ENCODE measurements at places on chromosomes 11 and 22.
A peak's percentile ranks its signal among the peaks of the same experiment; 100 is the strongest.

DNA sequence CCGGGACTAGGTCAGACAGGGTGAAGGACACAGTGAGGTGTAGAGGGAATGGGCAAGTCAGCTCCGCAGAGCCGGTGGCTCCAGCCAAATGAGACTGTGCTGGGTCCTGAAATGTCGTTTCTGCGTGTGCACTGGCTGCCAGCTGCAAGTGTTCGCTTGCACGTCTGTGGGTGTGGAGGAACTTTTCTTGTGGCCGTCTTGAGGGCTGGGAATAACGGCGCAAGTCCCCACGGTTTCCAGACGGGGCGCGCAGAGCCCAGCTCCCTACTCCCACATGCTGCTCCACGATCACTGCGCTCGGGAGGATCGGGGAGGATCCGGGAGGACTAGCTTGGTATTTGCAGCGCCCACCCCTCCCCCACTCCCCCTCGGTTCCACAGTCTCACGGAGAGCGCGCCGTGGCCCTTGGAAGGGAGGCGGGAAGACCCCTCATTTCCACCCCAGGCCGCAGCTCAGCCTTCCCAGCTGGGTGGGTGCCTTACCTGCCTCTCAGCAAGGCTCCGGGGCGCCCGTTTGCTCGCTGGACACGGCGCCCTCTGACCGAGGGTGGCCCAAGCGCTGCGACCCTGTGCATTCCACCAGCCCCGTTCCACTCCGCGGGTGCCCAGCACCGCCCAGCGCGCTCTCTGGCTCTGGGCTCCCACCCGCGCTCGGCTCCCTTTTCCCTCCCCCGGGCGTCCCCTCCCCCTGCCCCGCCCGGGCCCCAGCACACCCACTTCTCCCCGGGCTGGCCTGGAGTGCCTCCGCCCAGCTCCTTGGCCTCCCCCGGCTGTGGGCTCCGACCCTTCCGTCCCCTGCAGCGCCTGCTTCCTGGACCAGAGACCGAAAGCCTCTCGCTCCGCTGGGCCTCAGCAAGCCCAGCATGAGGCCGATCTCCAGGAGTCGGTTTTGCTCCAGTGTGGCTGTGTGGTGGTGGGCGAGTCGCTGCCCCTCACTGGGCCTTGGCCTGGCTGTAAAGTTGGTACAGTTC lies at the start of gene KCNE3:
TSS of gene KCNE3 (minus strand) at position 634 of the 970 bp plus-strand sequence. CDS start 9,986 bp downstream, outside the sequence.
- DNase-seq: no peak

- DNase-seq: peak; percentile 59
Observed at GRCh38 chr11:65927904-65928397, 8.7 kb downstream of the DRAP1 start.

GRCh38 chr11:77879218-77879617 lies 58.3 kb downstream of the AAMDC start:
- DNase-seq: no peak

- DNase-seq: no peak
Observed at GRCh38 chr11:61290905-61291690, 4.0 kb downstream of the VWCE start.

DNA sequence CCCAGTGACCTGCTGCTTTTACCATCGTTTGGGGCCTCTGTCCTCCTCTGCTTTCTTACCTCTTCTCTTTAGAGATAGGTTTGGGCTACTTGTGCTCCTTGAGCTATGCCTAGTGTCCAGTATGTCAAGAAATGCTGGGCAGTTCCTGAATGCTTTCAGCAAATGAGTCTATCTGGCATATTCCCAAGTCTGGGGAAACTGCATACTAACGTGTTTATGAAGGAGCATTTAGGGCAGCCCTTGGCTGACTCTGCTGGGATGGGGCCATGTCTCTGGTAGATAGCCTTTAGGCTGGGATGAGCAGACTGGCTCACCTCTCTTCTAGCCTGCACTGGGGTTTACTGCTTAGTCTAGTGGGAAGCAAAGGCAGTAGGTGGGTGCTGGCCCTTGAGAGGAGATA lies 43.7 kb upstream of the SUSD2 start:
- no peak for DNase-seq

- DNase-seq: no peak
Observed at GRCh38 chr11:66349084-66349386, 1.6 kb upstream of the B4GAT1 start.

DNA sequence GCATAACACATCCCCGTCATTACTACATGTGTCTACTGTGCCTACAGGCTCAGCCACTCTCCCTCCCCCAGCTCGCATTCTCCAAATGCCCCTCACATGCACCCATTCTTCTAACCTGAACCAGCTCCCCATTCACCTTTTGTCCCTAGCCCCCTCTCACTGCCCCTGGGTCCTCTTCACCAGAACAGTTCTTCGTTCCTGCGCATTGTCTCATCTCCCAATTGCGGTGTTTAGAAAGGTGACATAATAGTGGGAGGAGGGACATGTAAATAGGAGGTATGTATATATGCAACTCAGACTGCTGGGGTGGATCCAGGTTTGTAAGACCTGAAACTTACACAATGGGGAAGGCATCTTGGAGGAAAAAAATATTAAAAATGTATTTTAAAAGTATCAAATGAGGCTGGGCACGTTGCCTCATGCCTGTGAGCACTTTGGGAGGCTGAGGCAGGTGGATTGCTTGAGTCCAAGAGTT lies 4.7 kb upstream of the VSIG2 start:
- DNase-seq: no peak

DNA sequence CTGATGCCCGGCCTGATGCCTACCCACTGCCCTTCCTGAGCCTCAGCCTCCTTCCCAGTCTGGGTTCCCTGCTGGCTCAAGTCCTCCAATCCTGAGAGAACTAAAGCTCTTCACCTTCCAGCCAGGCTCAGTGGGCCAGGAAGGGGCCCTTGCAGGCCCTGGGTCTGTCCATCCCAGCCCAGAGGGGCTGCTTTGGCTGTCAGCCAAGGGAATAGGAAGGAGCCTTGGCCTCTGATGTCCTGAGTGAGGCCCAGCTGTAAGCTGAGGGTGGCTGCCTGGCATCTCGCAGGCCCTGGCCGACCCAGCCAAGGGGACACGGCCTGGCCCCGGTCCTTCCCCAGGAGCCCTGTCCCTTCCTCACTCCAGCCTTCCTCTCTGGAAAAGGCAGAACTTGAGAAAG lies 83.4 kb downstream of the DHCR7 start:
- no peak for DNase-seq

DNA sequence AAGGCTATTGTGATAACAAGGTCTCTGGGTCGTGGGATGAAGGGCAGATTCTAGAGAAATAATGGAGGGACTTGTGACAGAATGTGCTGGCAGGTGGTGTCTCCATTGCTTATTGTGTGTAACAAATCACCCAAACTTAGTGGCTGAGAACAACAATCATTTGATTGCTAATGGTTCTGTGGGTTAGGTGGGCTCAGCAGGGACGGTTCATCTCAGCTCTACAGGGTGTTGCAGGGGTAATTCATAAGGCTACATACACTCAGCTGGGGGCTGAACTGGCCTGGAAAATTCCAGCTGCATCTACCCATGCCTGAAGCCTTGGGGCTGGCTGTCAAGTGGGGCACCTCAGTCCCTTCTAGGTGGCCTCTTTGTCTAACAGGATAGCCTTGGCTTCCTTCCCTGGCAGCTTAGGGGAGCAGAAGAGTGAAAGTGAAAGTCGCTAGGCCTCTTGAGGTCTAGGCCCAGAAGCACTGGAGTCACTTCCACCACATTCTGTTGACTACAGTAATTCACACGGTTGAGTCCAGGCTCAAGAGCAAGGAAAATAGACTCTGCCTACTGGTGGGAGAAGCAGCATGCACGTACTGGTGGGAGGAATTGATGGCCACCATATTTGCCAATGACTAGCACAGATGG lies 308.9 kb downstream of the MN1 start:
- no peak for DNase-seq

Measured in stimulated activated CD8-positive, alpha-beta memory T cell treated with anti-CD3 and anti-CD28 coated beads, Interleukin-15, amount 100 ng/mL, for 48 hours (primary cell).